ENCODE measurements at places on chromosomes 6 and 20.

DNA sequence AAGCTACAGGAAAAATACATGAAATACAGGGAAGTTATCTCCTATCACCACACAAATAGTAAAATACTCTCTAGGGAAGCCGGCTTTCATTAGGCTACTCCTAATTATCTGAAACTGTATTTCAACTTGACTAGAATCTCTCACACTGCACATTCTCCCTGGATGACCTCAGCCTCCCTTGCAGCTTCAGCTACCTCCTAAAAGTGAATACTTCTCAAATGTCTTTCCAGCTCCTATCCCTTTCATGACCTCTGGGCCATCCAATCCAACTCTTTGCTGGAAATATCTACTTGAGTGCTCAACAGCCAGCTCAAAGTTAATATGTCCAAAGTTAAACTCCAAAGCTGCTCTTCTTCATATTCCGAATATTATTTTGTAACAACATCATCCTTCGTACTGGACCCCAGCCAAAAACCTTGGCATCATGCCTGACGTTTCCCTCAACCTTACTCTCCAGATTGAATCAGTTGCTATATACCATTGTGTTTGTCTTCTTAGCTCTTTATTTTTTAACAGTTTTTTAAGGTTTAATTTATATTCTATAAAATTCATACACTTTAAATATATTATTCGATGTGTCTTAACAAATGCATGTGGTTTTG, 29.4 kb upstream of the KIF6 start:
- DNase-seq: no peak

DNA sequence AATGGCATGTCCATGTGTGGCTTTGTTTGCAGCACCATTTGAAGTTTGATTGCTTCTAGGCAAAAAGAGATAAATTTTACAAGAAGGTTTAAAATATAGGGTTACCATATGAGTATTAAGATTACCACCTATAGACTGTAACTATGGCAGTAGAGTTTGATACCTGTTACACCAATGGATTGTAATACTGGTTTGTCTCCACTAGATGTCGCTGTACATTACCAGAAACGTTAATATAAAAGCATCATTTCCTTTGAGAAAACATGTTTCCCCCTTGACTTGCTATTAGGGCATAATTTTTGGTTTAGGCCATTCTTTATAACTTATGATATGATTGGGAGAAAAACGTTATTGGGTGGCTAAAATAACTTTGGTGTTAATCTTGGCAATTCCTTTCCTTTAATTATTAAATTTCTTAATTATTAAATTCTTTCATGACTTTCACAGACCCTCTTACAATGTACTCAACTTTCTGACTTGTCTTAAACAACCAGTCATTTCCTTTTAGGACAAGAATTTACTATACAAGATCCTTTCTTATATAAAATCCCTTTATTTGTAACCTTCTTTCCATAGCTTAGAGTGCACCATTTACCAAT, 42.8 kb downstream of the HLA-DPB1 start:
- no peak for DNase-seq

DNA sequence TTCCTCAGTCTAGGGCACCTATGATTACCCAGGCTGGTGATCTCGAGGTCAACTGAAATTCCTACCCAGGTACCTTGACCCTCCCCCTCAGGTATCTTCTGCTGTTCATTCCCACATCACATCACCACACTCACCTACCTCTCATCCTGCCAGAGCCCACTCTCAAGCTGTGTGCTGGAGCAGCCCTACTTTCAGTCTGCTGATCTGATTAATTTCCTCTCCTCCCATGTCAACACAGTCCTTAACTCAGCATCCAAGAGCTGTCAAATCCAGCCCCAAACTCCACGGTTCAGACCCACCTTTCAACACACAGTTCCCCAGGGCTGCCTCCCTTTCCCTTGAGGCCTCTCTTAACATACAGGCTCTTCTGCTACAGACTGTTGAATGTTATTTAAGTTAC, 42.4 kb downstream of the EZR start:
- DNase-seq: no peak

GRCh38 chr20:7980332-7981046, 39.1 kb downstream of the TMX4 start:
- no peak for DNase-seq

DNA sequence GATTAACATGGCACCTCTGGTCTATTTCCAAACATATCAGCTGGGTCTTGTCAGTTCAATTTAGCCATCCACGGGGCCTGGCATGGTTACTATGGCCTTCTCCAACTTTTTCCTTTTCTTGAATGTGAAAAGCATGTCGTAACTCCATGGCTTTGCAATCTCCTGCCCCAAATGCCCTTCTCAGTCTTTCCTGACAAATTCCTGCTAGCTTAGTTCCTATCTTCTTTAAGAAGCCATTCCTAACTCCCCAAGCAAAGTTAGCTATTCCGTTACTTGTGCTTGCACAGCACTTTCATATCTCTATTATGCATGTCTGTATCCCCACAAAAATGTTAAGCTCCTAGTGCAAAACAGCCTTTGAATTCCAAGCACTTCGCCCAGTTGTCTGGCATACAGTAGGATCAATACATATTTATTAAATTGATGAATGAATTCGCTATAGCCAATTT, 105.6 kb downstream of the AIG1 start:
- no peak for DNase-seq

GRCh38 chr6:113031591-113032238, 684.6 kb downstream of the RFPL4B start:
- DNase-seq: peak; percentile 4

- DNase-seq: no peak
These were observed 1065.5 kb downstream of the GRIK2 start for GRCh38 chr6:102458990-102459389.

GRCh38 chr6:159996087-159996622, 27.3 kb downstream of the IGF2R start:
- no peak for DNase-seq

DNA sequence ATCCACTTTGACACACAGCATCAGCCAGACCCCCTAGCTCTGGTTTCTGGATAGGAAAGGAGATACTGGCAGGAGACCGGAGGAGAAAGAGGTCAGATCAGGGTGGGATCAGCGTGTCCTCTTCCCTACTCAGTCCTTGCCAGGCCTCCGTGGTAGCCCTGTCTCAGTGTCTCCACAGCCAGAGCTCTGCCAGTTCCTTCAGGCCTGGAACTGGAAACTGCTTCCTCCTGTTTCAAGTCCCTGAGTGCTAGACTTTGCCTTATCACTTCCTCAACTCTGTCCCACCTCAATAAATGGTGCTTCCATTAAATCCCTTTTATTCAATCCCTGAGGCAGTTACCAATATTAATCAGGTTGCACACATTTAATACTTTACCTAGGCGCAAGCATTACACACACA, 96.8 kb upstream of the LY86 start:
- DNase-seq: no peak

GRCh38 chr6:70738028-70738427, 70.3 kb downstream of the SMAP1 start:
- no peak for DNase-seq

GRCh38 chr20:10089871-10090587, 55.2 kb downstream of the ANKEF1 start:
- DNase-seq: no peak

DNA sequence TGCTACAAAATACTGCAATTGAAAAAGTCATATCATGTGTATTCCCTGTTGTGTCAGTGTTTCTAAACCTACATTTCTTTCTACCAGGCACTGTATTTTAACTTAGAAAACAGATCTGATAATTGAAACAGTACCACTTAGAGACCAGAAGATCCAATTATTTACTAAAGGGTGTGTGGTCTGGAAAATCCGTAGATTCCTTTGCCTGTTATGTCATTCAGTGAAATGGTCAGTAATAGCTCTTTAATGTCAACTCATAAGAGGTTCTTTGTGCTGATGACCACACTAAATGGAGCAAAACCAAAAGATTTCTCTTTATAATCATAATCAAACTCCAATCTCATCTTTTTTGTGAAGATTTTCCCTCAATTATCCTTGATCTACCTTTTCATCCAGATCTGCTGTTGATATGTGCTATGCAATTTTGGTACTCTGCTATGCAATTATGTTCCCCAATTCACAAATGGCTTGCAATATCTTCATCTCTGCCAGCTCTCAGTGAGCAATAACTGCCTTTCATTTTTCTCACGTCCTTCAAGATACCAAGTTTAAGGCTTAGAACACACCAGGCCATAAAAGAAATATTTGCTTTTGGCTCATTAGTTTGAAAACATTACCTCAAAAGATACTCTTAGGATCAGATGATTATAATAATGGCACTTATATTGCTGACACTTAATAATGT, 165.5 kb downstream of the MOXD1 start:
- no peak for DNase-seq

DNA sequence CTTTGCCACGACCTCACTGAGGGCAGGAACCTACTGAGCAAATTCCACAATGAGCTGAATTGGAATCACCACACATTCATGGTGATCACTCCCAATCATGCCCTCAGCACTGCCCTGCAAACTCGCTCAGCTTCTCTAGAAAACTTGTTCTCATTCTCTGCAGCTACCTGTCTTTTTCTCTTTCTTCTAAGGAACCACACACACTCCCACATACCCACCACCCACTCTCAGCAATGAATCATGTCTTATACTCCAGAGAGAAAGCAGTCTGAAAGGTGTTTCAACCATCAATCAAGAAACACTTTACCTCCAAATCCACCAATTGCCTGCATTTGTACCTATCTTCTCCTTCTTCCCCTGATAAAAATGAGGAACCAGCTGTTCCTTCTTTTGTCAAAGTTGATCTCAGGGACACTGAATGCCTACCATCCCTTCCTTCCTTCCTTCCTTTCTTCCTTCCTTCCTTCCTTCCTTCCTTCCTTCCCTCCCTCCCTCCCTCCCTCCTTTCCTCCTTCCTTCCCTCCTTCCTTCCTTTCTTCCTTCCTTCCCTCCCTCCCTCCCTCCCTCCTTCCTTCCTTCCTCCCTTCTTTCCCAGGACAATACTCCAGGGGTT, 84.6 kb upstream of the SGK1 start:
- no peak for DNase-seq

Data from NCI-H524 treated with DMSO at 0.1 percent for 48 hours (cell line).